ENCODE measurements at places on chromosomes 3 and 15.

DNA sequence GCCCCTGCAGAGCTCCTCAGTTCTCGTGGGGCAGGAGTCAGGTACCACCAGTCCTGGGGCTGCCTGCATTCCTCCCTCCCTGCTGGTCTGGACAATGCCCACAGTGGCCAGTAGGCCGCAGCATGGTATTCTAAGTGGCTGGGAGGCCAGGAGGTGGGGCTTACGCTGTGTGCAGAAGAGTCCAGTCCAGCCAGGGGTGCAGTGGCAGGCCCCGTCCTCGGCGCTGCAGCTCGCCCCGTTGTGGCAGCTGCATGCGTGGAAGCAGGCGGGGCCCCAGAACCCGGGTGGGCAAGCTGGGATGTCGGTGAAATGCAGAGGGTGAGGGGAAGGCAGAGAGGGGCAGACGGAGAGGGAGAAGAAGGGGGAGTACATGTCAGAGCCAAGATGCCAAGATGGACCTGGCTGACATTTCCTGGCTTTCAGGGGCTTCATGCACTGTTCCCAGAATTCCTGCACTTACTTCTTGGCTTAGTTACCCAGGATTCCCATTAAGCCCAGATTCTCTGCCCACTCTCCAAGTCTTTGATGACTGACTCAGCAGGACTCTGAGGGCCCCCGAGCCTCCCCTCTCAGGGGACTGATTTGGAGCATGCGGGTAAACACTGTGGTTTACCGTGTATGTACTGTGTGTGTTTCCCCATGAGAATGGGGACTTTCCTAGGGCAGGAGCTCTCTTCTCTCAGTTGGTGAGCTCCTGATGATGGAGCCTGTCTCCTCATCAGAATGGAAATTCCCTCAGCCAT, 47.5 kb downstream of the RAB11A start:
- peak; percentile 73 for DNase-seq

- no peak for DNase-seq
Observed at GRCh38 chr3:128001576-128001975, 50.7 kb upstream of the SEC61A1 start.

DNA sequence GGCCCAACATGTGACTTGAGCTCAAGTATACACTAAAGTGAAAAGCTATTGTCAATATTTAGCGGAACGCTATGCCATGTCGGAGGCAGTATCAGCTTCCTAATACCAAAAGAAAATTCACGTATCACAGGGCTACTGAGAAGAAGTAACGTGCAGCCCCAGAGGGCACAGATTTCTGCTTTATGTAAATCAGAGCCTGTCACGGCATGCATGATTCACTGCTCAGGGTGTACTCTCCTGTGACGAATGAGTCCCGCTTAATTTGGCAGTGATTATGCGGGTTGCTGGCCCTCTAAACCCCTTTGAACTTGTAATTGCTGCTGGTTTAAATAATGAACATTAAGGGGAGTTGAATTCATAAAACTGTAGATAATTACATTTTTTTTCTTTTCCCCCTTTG, 85.3 kb downstream of the MEIS2 start:
- DNase-seq = peak; percentile 88

- DNase-seq = peak; percentile 40
Observed at GRCh38 chr3:187296911-187297310, 5.4 kb upstream of the MASP1 start.

DNA sequence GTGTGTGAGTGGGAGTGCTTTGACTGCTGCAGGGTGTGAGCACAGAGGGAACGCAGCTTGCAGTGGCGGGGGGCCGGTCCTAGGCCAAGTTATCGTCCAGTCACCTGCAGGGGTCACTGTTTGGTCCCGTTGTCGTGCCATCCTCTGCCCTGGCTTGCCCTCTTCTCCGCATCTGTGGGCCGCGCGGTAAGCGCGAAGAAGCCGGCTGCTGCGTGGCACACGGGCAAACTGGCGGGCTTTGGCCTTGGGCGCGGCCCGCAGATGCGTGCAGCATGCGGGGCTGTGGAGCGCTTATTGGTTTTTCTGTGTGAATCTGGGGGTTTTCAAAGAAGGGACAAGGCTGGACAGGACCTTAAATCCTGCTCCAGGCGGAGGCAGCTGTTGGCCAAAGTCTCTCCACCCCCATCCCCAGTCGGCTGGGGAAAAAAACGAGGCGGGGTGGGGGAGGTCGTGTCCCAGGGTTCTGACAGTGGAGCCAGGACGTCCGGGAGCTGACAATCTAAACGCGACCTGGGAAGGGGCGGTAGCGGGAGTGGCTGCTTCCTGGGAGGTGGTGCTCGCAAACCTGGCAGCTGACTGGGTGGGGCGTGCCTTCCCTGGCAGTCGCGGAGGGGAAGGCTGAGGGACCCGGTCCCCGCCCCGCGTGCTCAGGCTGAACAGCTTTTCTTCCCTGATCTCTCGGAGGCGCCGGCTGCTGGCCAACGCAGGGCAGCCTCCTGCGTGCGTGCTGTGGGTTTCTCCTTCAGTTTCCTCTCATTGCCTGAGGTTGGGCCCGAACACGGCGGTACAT, 39.7 kb upstream of the VEPH1 start:
- peak; percentile 68 for DNase-seq
